Tibial artery (tissue), 4 donors: ENCODE measurements at places on chromosomes 11 and 22.

GRCh38 chr11:27468209-27468994 lies 4.2 kb downstream of the LGR4 start:
- no peak for DNase-seq

GRCh38 chr11:1397146-1397861 lies 7.6 kb downstream of the BRSK2 start:
- no peak for DNase-seq

GRCh38 chr11:17992916-17993315 lies 19.9 kb downstream of the SERGEF start:
- DNase-seq, result no peak

GRCh38 chr22:30202531-30203006 lies 44.0 kb downstream of the LIF start:
- peak; percentile 33 for DNase-seq

DNA sequence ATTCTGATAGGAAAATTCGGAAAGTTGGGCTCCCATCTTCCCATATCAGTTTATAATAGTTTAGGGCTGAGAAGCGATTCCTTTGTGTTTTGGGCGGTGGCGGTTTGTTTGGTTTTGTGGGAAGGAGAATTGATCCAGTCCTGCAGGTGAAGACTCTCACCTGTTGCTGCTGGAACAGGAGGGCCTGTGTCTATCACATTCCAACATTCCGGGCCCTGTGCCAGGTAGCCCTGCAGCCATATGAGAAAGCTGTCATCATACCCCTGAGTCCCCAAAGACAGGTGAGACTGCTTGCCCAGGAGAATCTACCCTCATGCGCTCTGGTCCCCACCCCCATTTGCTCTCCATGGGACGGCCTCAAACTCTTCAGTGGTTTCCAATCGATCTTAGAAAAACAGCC lies 62.1 kb downstream of the TRAF6 start:
- no peak for DNase-seq

- DNase-seq, result no peak
These were observed at the start of gene MAPK11 for GRCh38 chr22:50269970-50270665. TSS of gene MAPK11 (minus strand) at chr22:50270380. CDS start at chr22:50270292, 88 bp downstream.

- no peak for DNase-seq
These were observed 14.0 kb downstream of the GRAMD4 start for GRCh38 chr22:46634011-46634699.

GRCh38 chr22:42805998-42806830 lies 50.9 kb downstream of the ARFGAP3 start:
- DNase-seq, result no peak
